NCI-H524 treated with DMSO at 0.1 percent for 48 hours (cell line): ENCODE measurements at places on chromosomes 6 and 20.

- DNase-seq = peak; percentile 47
Measured at GRCh38 chr6:130134582-130134981, 88.2 kb downstream of the SAMD3 start.

- DNase-seq = no peak
Measured at GRCh38 chr6:37665304-37665703, 32.4 kb downstream of the MDGA1 start.

- DNase-seq = no peak
Measured at GRCh38 chr6:165906-166305, 126.4 kb upstream of the DUSP22 start.

- DNase-seq = no peak
Measured at GRCh38 chr6:136226674-136227377, 23.3 kb downstream of the MTFR2 start.

DNA sequence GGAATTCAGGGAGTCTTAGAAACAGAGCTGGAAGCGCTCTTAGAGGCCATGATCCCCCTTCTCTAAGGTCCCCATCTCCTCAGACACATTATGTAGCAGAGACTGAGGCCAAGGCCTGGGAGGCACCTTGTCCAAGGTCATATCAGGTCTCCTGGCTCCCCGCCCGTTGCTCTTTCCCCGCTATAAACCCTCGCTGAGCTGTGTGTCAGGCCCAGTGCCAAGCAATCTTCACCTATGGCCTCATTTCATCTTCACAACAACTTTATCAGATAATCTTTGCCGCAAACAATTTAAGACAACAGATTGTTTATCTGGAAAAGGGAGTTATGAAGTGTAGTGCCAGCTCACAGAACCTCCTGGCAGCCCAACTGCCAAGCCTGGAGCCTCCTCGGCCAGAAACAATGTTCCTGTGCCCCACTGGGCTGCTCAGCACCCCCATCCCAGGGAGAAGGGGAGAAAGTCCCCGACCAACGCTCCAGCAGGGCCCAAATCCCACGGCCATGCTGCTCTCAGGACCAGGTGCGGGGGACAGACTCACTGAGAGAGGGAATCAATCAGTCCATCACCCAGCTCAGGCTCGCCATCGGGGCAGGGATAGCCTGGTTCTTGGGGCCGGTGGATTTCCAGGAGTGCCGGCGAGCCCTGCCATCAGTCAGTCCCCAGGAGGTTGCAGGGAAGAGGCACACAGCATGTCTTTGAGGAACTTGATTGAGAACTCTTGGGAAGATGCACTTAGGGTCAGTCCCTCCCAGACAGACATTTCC is 16.9 kb upstream of the FANCE start:
- no peak for DNase-seq

DNA sequence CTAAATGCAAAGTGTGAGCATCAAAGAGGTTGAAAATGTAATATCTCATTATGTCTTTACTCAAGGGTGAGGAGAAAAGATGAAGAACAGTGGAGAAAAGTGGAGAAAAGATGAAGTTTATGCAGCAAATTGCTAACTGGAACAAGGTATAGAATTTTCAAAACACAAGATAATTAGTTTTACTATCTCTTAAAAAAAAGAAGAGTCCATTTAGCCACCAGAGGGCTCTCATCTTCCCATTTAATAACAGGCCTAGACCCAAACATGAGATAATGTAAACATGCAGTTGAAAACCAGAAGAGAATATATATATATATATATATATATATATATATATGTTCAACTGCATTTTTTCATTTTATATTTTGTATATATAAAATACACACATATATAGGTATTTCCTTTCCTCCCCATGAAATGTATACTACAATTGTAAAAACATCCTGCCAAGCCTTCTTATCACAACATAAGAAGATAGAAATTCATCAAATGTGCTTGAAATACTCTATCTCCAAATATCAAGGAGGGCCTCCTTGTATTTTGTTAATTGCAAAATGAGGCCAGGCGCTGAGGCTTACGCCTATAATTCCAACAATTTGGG is 78.4 kb downstream of the ADTRP start:
- no peak for DNase-seq

GRCh38 chr20:19812696-19813095 is 54.6 kb downstream of the RIN2 start:
- no peak for DNase-seq

DNA sequence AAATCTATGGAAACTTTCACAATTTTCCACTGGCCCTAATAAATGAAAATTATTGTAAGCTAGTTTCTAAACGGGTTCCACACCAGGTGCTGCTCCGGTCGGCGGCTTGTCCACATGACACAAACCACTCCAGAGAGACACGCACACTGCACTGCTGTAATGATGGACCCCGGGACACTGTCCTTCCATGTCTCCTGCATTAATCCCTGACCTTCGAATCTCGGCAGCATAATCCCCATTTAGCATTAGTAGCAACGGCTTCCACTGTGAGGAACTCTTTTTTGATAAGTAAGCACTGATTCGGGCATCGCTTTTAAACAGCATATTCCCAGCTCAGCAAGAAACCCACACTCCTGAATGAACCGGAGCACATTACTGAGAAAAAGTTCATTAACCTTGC is 43.5 kb downstream of the INSM1 start:
- DNase-seq = peak; percentile 70

DNA sequence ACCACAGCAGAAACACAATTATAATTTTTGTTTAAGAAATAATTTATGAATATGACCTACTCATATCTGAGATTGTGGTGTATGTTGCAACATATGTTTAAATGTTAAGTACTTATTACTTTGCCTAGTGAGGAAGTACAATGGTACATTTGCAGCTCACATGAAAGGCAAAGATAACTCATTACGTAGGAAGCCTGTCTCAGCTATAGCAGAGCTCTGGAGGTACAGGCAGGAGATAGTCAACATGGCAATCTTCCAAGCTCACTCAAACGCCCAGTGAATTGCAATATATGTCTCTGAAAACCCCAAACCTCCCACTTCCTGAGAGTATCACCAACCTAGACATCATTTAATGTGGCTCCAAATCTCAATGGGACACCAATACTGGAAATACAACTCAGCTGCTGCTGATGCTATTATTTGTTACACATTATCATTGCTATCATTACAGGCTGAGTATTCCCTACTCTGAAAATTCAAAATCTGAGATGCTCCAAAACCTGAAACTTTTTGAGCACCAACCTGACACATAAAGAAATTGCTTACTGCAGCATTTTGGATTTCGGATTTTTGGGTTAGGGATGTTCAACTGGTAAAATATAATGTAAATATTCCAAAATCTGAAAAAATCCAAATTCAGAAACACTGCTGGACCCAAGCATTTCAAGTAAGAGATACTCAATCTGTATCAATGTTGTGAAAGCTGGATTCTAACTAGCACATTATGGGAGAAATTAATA is 25.1 kb upstream of the GSTA4 start:
- no peak for DNase-seq

DNA sequence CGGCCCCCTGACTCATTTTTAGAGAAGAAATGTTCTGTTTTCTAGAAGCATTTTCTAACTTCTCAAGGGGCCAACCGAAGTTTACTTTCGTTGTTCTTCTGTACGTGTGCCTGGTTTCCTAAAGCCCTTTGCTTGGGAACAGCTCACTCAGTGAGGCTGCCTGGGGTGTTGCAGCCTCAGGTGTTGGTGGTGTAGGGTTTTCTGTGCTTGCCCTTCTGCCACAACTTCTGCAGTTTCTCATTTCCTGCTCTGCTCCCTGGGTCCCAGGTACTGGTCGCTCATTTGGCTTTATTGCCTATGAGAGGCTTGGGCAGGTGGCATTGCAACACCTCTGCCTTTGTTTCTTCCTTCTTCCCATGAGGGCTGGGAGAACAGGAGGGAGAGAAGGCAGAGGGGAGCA is 278.3 kb downstream of the SOX4 start:
- no peak for DNase-seq

DNA sequence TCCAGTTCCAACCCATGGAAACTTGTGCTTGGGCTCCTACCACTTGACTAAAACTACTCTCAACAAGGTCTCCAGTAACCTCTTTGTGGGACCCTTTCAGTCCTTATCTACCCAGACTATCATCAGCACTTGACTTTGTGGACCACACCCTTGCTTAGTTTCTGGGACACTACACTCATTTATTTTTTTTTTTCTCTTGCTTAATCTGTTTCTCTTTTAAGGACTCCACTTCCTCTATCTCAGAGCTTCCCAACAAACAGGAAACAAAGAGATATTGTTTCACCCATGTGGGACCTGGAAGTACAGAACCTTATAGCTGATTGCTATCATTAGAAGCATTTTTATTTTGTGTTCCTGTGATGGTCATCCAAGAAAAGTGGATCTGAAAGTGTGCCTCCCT is 28.8 kb upstream of the ME1 start:
- DNase-seq = no peak

DNA sequence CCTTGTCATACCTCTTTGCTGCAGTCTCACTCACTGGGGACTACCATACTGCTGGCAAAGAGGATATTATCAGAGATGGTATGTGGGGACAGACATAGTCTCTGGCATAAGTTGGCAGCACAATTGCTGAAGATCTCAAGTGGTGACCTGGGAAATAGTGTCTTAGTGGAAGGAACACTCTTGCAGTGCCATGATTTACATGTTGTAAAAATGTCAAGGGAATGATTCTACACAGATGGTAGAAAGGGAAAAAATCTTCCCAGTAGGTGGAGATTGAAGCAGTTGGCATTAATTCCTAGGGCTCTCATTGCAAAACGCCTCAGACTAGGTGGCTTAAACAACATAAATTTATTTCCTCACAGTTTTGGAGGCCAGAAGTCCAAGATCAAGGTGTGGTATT is 662.2 kb downstream of the DHX35 start:
- DNase-seq = no peak

DNA sequence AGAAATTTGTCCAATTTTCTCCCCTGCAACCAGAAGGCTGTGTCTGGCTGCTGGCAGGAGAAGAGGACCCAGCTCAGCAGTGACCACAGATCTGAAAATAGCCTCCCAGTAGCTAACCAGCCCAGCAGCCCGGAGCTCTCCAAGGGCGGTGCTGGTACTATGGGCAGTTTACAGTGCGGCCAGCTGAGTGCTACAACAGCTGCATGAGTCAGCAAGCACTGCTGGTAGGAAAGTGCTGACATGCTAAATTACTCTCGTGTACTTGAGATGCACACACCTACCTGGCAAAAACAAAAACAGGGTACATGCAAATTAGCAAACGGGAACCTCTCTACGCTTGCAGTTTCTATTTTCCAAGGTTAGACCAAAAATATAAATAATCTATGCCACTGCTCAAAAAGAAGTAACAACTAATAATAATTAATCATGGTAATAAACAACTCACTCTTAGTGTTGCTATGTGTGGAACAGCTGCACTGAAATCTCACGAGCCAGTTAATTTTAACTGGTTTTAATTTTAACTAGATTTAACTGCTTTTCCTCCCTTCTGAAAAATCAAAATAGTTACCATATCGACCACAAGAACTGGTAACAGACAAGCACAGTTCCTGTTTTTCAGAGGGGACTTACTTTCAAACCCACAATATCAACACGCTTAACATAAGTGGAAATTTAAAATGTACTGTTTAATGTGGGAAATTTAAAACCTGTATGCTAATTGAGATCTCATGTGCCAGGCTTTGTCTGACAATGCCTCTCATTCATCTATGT is 10.8 kb downstream of the BACH2 start:
- no peak for DNase-seq

DNA sequence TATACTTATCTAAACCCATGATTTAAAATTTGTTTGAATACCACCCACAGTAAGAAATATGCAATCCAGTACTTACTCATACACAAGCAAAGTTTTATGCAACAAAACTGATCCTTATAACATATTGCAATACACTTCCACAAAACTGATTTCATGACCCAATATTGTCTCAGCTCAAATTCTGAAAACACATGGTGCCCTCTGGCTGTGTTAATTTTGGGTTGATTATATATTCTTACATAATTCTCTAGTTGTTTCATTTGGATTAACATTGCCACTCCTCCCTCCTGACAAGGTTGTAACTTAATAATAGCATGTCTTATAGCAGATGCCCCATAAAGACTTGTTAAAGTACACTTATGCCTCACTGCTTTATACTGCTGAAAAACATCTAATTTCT is 73.0 kb upstream of the TULP1 start:
- DNase-seq = no peak

DNA sequence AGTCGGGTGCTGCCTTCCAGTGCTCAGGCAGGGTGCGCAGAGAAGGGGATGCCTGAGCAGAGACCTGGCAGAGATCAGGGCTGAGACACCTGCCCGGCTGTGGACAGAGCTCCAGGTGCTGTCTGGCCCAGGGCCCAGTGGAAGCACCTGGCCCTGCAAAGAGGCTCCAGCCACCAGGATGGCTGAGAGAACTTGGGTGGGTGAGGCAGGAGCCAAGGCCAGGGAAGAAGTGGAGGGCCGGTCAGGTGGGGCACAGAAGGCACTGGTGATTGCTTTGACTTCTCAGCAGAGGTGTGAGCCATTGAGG is 31.2 kb downstream of the PNLDC1 start:
- no peak for DNase-seq

DNA sequence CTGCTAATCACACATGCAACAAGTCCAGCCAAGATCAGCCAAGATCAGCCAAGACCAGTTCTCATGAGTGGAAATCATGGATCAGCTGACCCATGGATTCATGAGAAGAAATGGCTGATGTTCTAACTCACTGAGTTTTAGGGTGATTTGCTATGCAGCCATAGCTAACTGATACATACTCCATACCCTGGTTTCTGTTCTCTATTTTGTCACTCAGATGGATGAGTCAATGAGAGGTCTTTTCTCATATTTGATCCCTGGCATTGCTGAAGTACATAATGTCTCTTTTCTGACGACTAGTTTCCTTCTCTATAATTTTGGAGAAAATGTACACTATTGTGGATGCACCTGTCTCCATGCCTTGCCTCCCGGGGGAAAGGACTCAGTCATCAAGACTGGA is 118.4 kb upstream of the LY86 start:
- DNase-seq = no peak

DNA sequence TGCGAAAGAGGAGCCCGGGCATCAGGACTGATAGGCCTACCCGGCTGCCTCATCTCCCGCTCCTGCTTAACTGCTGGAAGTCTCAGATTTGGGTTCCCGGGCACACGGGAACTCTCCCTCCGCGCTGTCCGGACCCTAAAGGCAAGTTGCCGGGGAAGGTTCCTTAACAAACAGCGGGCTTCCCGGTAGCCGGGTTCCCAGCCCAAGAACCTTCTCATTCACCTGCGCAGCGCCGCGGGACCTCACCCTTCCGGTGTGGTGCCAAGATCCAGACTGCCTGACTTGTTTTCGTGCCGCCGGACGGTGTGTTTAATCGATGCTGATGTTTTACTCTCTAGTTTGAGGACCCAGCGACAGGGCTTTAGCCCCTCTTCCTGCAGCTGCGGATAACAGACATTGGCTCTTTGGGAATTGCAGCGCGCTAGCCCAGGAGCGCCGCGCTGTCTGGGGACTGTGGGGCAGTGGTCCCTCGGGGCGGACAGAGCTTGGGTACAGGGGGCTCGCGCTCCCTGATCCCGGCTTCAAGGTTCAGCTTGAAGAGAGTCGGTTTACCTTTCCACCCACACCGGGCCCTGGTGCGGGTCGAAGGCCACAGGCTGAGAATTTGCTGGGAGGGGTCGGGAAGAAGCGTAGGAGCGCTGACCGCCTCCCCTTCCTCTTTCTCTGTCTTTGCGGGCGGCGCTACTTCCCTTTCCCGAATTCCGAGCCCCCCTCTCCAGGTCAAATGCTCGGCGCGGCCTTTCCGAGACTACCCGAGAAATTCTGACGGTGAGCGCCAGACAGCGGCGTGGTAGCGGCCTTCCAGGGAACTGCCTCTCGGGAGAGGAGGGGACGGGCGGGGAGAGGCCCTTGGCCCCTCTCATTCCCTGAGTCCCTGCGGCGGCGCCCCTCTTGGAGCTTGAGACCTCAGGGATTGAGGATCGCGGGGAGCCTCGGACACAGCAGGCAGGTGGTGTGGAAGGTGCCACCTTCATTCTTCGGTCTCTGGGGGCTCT is 17.2 kb downstream of the ABT1 start:
- DNase-seq = no peak

GRCh38 chr20:34922654-34923381 is 32.8 kb downstream of the GSS start:
- no peak for DNase-seq
